ENCODE measurements at places on chromosomes 4 and X.

- DNase-seq = no peak
Observed at GRCh38 chrX:118702741-118703140, 24.7 kb upstream of the IL13RA1 start.

DNA sequence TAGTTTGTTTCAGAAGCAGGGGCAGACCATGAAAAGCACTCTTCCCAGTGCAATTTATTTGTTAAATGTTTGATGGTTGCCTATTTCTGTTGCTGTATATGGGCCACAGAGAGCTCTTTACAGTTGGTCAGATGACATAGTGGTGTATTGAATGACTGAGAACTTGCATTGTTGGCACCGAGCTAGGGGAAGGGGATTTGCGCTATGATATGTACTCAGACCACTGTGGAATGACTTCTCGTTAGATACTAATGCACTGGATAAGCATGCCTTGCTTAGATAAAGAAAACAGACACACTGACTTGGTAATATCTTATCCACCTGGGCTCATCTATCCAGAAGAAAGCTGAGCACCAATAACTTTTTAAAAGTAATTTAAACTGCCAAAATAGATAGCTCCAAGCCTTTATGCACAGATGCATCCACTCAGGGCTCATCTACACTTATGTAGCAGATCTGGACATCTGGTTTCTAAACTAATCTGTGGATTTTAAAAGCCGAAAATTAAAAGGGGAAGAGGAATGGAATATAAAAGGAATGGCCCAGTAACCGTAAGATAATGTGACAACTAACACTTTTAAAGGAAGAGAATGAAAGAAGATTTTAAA, 132.7 kb downstream of the GATB start:
- no peak for DNase-seq

DNA sequence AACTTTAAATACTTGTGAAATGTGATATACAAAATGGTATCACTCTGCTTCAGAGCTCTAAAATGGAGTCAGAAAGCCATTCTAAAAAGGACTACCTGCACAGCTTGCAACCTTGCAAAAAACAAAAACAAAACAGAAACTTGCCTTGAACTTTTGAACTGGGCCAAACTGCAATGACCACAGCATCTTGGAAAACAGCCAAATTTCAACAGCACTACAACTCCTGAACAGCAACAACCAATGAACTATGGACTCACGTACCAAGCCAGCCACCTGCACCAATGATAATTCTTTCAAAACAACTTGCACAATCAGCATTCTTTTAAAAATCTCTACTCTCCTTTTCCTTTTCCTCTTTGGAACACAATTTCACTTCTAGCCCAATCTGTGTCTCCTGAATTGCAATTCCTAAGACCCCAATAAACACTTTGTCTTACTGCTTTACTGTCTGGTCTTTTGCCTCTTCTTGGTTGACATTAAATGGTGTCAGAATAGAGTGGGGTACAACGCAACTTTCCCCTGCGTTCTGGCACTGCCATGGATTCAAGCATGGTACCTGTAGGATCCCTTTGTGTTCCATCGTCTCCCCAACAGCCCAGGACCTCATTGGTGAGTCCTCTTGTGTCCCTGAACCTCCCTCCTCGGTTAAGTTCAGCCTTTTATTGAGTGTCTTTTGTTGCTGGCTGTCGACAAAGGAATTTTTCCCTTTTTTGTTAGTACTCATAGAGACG, 35.7 kb upstream of the FMR1 start:
- no peak for DNase-seq

- peak; percentile 51 for DNase-seq
Observed at GRCh38 chr4:2484993-2485392, 16.1 kb downstream of the RNF4 start.

DNA sequence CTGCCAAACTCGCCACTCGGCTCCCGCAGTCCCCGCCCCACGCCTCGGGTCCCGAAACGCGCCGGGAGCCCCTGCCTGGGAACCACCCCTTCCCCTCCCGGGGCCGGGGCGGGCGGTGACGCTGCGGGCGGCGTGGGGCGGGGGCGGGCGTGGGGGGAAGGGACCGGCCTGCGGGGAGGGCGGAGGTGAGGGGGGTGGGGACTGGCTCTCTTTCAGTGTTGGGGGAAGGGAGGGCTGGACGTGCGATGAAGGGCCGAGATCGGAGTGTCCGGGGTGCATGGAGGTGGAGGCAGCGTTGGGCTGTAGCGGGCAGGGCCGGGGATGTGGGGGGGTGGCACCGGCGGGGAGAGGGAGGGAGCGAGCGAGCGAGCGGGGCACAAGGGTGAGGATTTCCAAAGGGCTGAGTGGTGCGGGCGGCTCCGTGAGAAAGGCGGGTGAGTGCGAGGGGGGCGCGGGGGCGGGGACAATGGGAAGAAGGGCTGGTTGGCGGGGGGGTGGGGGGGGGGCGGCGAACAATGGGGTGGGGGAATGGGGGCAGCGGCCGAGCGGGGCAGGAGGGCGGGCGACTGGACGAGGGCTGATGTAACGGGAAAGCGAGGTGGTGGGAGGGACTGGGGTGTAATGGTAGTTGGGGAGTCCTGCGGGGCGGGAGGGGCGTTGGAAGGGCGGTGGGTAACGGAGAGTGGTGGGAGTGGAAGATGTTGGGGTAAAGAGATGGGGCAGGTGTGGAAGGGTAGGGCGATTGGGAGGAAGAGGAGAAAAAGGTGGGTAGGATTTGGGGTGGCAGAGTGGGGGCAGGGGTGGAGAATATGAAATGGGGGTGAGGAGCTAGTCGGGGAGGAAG, 578 bp downstream of the DCUN1D4 start:
- DNase-seq = peak; percentile 65

DNA sequence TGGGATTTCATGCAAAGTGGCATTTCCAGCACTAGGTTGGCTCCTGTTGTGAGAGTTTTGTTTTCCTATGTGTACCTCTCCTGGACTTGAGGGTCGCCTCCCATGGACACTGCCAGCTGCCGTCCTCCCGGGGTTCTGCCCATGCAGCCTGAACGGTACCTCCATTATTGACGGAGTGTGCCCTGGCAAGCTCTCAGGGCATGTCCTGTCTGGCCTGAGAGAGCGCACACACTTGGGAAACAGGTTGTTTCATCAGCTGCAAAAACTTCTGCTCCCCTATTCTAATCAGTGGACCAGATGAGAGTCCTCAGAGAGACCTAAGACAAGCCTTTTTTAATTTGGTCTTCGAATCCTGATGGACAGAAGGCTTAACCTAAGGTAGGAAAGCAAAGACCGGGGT, 56.6 kb upstream of the HOPX start:
- no peak for DNase-seq

- DNase-seq = peak; percentile 76
Observed at GRCh38 chrX:53184836-53185235, 40.2 kb downstream of the KDM5C start.

DNA sequence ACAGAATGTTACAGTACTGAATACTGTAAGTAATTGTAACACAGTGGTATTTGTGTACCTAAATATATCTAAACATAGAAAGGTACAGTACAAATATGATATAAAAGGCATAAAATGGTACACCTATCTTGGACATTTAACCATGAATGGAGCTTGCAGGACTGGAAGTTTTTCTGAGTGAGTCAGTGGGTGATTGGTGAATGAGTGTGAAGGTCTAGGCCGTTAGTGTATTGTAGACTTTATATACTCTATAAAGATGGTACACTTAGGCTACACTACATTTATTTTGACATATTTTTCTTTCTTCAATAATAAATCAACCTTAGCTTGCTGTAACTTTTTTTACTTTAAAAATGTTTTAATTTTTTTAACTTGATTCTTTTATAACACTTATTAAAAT, 422.5 kb upstream of the FSTL5 start:
- DNase-seq = no peak

- DNase-seq = peak; percentile 75
Observed at GRCh38 chrX:53312946-53313727, 31.8 kb upstream of the IQSEC2 start.

DNA sequence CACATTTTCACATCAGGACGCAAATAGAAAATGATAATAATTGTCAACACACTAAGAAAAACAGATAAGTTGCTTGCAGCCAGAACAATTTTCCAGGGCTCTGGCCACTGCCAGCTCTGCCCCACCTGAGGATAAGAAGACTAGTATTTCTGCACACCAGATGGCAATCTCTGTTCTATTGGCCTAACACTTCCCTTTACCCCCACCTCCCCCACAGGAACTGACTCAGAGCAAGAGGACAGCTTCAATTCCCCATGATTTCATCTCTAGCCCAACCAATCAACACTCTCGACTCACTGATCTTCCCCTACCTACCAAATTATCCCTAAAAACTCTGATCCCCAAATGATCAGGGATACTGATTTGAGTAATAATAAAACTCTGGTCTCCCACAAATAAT, 164.0 kb downstream of the SMARCA1 start:
- DNase-seq = peak; percentile 23

GRCh38 chr4:146654687-146655520, 16.2 kb downstream of the POU4F2 start:
- DNase-seq = peak; percentile 27

DNA sequence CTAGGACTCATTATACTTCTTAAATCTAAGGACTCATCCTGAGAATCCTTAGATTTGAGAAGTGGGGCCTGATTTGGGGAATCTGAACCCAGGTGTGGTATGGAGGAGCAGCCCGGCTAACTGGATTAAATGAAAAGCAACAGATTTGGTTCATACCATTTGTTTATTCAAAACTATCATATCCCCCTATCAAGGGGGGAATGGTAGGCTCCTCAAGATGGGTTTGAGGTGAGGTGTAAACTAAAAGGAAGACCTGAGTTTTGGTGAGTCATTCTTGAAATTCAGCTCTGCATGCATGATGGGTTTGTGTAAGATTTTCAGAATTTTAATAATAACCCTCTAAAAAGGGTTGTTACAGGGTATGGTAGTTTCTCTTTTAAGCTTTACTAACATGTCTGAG, 53.4 kb downstream of the CASP6 start:
- no peak for DNase-seq

- DNase-seq = no peak
Observed at GRCh38 chrX:44265559-44265958, 77.9 kb downstream of the EFHC2 start.

DNA sequence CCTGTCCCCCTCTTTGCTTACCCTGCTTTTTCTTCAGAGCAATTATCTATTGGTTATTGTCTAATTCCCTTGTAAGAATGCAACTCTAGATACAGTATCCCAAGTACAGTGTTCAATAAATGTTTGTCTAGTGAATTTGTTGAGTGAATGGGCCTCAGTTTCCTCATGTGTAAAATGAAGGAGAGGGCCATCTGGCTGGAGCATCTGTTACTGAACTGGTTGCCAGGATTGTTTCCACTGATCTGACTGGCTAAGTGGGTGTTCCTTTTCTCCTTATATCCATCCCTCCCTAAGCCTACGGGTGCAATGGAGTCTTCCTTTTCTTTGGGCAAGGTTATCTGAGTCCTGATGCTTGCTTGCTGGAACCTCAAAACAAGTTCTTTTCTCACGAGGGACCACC, 185.2 kb upstream of the RPS6KA3 start:
- DNase-seq = no peak

- no peak for DNase-seq
Observed at GRCh38 chr4:149719806-149720205, 95.8 kb downstream of the IQCM start.

DNA sequence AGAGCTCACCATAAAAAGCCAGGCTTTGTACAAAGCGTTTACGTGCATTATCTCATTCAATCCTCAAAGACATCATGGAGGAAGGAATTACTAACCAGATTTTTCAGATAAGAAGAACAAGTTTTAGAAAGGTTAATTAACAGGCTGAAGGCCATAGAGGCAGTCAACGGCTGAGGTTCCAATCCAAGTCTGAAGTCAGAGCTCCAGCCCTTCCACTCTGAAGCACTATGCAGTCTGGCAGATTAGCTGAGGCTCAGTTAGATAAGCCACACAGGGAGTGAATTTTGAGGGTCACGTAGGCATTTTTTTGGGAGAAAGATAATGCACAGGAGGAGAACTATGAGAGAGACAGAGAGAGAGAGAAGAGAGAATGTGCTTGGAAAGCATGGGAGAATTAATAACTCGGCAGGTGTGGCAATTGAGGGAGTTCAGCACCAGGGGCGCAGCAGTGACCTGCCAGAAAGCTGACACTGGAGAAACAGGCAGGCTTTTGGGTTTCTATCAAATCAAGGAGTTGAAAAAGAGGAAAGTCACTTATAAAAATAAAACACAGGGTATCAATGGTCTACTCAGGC, 116.5 kb upstream of the NAP1L5 start:
- no peak for DNase-seq

DNA sequence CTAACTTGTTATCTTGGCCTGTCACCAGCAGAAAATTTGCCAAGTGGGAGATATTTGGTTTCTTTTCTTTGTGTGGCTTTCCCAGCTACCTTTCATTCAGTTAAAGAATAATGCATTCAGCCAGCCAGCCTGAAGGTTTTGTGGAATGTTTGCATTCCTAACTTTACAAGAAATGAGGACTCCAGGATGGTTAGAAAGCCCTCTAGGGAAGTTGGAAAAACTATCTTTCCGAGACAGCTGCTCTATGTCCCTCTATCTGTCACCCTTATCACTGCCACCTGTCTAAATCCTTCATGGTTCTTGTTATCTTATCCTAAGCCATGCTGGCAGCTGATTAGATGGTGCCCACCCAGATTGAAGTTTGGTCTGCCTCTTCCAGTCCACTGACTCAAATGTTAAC, 384.2 kb downstream of the SH3BGRL start:
- DNase-seq = no peak

DNA sequence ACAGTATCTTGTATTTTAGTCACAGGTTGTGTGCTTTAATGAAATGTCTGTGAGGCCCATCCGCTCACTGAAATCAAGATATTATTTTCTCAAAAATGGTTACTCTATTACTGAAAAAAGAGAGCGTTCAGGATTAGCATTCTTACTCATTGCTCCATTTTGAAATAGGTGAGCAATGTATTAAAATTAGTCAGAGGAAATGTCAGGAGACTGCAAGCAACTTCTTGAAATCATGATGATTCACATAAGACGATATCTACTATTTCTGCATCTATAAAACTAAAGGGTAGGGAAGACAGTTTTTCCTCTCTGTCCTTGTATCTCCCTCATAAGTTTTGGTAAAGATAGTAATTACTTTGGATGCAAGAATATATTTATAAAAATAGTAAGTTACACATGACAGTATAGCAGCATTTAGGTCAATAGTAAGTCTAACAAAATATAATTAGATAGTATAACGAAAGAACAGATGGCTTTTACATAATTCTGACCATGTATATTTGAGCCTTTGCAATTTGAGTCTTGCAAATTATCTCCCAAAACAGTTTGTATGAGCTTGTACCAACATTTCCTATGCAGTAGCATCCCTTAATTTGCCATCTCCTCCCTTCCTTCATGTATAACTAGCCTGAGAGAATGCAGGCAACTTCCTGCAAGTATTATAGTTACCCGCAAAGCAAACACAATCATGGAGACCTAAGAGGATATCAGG, 937.8 kb downstream of the PCDH7 start:
- no peak for DNase-seq

GRCh38 chr4:80183250-80184052, 13.9 kb upstream of the PRDM8 start:
- peak; percentile 21 for DNase-seq

DNA sequence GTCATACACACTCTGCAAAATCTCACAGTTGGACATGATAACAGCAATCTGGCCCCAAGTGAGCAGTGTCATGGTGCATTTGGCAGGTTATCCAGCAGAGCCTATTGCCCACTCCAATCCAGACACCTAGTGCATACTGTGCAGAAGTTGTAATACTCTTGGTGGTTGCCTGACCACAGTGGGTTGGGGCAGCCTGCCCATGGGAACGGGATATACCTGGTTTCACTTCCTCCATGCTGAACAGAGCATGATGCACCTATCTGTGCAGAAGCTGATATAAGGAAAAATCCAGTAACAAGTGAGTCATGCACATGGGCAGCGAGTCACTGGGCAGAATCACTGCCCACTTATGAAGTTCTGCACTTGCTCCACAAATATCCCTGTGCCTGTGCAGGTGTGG, 105.3 kb upstream of the IGSF1 start:
- no peak for DNase-seq

Measured in EH (cell line).